Chondrocyte (in vitro differentiated cells): ENCODE measurements at places on chromosomes 3 and 15. TPM values are rescaled to one million over a fixed set of nuclear protein-coding genes. Genes with fewer than 3 reads are reported as not detected.
A peak's percentile ranks its signal among the peaks of the same experiment; 100 is the strongest.

The CEP19 gene
- total RNA-seq, result 2.1 to 2.8 TPM (median 2.5 TPM) in 3 replicates

The TTLL3 gene
- total RNA-seq, result 31.5 to 44.9 TPM (median 38.7 TPM) in 3 replicates

The CACNA1D gene
- 0.95 to 3.9 TPM (median 1.8 TPM) in 3 replicates for total RNA-seq

The ATP13A4 gene
- not detected in 3 replicates for total RNA-seq

DNA sequence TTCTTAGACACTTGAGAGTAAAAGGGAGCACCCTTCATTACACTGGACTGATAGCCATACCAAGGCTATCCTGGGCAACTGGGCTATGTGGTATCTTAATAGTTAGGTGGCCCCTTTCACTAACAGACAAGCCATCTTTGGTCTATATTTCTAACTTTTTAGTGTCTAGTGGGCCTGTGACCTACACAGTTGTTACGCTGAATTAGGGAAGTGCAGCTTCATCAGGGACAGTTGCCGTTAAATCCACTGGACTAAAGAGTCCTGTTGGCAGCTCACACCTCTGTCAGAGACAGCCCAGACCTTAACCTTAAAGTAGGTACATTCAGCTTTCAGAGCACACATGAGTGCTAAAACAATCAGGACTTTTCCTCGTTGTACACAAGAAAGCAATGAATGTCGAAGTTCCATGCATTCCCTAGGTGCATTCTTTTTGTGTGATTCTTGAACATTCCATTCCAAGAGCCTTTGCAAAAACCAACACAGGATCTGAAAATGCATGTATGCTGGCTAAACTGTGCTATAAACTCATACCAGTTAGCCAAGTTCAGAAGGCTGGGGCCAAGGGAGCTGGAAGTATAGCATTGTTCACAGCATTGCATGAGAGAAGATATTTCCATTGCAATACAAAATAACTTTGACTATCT is 230.2 kb upstream of the EIF1B start:
- H3K27ac ChIP-seq, result peak overlapping the region; percentile 80
- H3K27me3 ChIP-seq, result no peaks in the 10 kb centered on the region
- peaks cover 31% of the 10 kb centered on the region for H3K4me1 ChIP-seq
- DNase-seq, result no peak

GRCh38 chr3:107907996-107908395 is 182.8 kb downstream of the CD47 start:
- no peak overlapping the region for H3K27ac ChIP-seq
- H3K36me3 ChIP-seq, result peaks cover 1% of the 10 kb centered on the region
- no peaks in the 10 kb centered on the region for H3K27me3 ChIP-seq
- no peak for DNase-seq
- peaks cover 31% of the 10 kb centered on the region for H3K4me1 ChIP-seq

DNA sequence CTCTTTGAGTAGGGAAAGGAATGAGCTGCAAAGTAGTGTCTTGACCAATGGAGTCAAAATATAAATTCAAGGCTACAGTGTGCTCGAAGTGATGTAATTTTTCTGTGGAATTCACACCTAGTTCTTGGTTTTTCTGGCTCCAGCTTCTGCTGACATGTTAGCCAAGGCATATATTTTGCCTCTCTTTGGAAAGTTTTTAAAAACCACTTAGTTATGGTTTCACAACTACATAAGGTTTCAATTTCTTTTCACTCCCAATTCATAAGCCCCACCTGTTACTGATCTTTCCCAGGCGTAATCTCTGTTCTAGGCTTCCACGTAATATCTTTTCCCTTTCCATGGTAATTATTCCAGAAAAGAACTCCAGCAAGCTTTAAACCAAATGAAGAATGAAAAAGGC is 46.9 kb downstream of the GADL1 start:
- peaks cover 8% of the 10 kb centered on the region for H3K4me1 ChIP-seq
- H3K27me3 ChIP-seq, result peaks cover 7% of the 10 kb centered on the region
- H3K4me3 ChIP-seq, result no peak overlapping the region
- no peak overlapping the region for H3K27ac ChIP-seq
